ENCODE measurements at places on chromosomes 7 and 10.

DNA sequence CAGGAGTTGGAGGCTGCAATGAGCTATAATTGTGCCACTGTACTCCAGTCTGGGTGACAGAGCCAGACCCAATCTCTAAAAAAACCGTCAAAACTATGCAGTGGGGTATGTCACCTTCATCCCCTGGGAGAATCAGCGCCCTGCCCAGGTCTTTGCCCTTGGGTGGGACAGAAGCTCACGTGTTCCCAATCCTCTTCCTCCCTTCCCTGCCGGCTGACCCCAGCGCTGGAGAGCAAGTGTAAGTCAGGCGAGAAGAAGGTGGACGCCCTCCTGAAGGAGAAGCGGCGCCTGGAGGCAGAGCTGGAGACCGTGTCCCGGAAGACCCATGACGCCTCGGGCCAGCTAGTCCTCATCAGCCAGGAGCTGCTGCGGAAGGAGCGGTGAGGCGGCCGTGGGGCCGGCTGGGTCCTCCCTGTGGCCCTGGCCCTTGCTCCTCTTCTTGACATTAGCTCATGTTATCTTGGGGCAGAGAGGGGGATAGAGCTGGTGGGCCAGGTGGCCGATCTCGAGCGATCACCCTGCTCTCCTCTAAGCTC lies 64.8 kb upstream of the GTF2IRD1 start:
- DNase-seq, result no peak

- no peak for DNase-seq
Observed at GRCh38 chr7:121352323-121352722, 23.5 kb downstream of the WNT16 start.

DNA sequence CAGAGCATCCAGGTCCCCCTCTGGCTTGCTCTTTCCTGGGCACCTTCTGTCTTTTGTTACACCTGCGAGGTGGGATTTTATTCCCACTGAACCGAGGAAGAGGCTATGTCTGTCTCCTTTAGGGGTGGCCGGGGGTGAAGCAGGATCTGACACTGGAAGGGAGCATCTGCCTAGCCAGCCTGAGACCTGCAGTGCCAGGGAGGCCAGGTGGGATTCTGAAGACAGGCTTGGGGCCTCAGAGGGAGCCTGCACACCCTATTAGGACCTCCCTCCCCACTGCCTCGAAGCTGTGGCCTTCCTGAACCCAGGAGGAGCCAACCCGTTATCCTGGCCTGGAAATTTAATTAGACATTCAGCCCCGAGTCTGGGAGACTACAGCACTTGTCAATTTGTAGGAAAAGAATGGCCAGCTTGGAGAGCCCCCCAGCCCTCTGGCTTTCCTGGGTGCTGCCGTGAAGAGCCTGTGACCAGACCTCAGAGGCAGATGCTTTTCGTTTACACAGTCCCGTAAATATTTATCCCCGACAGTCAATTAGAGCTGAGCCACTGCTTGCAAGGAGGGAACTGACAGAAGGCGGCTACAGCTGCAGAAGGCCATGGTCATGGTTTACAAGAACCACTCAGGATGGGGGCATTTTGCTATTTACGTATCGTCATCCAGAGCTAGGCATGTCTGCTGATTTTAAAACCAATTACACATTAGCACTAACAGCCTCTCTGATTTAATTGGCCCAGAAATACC lies 19.7 kb downstream of the CHAT start:
- DNase-seq, result no peak

GRCh38 chr10:124105594-124105993 lies 12.2 kb upstream of the CHST15 start:
- DNase-seq, result peak; percentile 78

DNA sequence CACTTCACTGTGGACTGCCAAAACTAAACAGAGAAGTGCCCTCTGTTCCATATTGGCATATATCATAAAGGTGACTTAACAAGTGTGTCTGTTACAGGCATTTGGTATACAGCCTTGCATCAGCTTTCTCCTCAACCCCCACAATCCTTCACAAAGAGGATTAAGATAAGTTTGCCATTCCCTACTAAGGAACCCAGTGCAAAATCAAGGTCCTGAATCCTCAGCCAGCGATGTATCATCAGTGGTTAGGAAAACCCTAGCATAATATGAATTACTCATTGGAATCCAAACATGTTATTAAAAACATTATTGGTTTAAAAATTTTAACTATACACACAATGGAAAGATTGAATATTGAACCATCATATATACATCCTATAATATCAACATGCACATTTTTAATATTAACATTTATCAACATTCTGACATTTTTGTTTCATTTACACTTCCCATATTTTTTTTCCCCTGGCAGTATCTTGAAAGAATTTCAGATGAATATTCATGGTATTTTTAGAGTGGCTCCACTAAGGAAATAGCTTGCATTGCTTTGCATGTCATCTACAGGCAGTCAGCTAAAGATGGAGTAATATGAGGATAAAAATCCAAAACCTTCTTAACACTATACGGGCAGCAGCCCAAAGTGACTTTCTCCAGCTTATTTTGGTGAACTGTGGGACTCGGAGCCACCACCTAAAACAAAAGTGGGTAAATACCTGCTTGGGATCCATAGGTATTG lies 215.6 kb upstream of the CHRM2 start:
- peak; percentile 8 for DNase-seq

DNA sequence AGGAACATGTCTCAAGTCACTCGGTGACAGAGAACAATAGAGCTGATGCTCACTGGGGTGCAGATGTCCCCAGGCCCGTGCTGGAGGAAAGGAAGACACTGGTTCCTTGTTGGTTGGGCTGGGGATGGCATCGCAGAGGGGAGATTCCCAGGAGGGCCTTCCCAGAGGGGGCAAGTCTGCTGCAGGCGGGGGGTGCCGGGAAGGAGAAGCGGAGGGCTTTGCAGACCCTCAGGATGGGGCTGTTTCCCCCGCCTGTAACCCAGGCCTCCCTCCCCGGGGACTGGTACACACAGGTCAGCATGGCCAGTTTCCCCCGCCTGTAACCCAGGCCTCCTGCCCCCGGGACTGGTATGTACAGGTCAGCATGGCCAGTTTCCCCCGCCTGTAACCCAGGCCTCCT lies 283.8 kb downstream of the DNAJB6 start:
- DNase-seq, result no peak

DNA sequence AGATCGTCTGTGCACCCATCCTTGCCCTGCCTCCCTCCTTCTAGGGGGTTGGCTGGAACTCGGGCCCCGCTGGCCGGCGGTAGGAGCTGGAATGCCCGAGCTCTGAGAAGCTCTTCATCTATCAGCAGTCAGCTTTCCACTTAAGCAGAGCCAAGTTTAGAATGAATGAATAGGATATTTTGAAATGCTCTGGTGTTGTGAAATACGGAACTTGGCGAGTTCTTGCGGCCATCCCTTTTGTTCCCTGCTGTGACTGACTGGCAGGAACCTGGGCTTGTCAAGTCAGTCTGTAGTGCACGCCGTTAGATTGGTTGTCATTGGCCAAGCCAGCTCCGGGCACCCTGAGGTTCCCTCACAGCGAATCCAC lies 33.3 kb downstream of the FOXK1 start:
- DNase-seq, result no peak

- no peak for DNase-seq
Observed at GRCh38 chr10:7625009-7625408, 41.8 kb downstream of the ITIH5 start.

DNA sequence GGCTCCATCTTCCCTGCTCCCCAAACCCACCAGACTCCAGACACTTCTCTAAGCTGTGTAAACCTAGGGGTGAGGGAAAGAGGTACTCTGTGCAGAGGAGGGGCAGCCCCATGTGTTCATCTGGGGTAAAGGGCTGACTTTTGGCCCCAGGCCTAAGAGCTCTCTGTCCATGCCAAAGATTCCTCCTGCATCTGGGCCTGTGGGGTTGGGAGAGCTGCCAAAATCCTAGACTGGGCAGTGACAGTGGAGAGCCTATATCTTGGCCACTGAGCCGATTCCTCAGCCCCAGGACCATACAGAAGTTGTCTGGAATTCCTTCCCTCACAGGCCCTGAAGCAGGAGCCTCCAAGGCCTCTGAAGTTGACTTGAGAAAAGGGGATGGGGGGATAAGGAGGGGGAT lies 25.3 kb upstream of the LEP start:
- peak; percentile 77 for DNase-seq

DNA sequence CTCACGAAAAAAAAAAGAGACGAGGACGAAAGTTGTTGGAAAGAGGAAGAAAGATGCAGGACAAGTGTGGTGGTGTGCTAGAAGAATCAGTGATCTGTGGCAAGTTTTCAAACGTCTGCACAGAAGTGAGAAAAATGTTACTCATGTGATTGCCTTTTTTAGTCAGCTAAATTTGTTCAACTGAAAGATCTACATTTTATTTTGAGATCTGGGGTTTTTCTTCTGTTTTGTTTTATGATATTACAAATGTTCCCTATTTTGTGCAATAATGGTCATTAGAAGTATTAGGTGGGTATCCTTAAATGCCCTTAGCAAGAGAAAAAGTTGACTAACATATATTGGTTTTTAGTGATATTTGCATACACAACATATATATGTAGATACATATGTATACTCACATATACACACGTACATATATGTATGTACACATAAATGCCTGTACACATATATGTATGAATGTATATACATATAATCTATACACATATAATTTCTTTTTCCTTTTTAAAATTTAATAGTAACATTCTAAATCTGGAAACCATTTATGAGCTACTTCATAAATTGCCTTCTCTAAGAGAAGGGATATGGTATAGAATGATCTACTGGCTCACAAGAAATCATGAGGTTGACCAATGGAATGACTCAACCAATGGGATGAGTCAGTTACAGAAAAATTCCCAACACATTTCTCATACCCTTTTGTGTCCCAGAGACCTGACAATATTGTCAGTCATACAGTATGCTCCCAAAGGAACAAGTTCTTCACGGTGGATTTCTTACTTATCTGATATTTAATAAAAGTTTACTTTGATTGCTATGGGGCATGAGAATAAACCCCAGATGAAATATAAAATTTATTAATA lies 38.4 kb downstream of the SLC39A12 start:
- peak; percentile 82 for DNase-seq

DNA sequence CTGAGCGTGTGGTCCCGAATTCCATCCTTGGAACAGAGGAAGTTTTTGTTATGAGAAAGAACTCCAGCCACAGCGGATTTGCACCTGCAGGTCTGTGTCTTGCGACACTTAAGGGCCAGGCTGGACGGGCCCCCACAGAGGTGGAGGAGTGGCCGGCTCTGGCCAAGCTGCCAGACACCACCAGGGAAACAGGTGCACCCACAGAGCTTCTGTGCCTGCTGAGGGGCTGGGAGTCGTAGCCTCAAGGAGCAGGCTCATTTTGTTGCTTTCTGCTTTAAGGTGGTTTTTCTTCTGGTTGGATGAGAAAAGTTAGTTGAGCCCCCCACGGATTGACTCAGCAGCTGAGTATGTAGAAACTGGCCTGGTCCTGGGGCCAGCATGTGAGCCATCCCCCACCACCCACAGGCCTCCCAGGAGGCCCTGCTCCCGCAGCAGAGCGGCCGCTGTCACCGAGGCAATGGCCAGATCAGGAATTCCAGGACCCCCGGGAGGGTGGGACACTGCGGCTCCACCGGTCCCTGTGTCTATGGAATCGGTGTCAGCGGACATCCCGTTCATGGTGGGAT lies 41.9 kb downstream of the NKX6-2 start:
- no peak for DNase-seq

DNA sequence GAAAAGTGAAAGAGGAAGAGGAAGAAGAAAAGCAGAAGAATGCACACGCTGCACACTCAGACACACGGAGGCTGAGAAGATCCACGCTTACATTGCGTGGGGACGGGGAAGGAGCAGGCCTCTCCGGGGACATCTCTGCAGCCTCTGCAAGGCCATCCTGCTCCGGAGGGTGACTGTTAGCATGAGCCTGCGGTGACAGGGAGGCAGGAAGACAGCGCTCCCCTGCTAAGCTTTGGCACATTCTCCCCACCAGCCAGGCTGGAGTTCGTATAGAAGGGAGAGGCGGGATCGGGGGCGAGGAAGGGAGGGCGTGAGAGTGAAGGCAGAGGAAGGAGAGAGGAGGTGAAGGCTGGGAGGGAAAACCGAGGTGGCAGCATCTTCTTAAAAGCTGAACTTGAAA lies 366.0 kb upstream of the SHH start:
- no peak for DNase-seq

DNA sequence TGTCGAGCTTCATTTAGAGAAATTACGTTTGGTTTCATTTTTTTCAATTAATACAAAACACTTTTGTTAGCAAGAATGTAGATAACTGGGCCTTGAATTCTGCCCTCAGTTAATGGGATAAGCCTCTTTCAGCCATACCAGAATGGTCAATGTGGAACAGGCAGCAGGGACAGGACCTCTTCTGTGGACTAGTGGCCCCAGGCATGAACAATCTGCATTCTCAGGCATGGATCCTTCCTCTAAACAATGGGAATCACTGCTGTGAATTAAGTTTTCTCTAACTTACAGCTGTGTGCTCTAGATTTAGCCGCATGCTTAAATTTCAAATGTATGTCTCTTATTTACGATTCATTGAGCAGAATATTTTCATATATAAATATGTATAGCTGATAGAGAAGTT lies 237.7 kb upstream of the PRKCQ start:
- DNase-seq, result no peak

- DNase-seq, result no peak
Observed at GRCh38 chr10:3760083-3760482, 24.9 kb downstream of the KLF6 start.

GRCh38 chr10:91799612-91799975 lies 1.4 kb downstream of the TNKS2 start:
- peak; percentile 51 for DNase-seq

DNA sequence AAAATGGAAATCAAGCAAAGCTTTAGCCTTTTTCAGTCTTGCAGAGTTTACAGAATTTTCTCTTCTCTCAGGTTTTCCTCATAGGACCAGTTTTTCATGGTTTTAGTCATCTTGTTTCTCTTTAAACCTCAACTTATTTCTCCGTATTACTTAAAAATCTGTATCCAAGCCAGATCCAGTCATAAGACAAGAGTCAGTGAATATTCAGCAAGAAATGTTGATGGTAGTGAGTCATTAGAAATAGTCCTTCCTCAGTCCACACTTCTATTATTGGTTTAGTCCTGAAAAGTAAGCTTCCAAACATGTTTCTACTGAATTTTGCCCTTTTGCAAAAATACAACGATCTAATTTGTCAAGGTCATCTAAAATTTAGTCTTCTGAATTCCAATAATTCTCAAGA lies 107.0 kb downstream of the VIM start:
- peak; percentile 63 for DNase-seq

- no peak for DNase-seq
Observed at GRCh38 chr7:123131140-123131539, 68.6 kb downstream of the SLC13A1 start.

DNA sequence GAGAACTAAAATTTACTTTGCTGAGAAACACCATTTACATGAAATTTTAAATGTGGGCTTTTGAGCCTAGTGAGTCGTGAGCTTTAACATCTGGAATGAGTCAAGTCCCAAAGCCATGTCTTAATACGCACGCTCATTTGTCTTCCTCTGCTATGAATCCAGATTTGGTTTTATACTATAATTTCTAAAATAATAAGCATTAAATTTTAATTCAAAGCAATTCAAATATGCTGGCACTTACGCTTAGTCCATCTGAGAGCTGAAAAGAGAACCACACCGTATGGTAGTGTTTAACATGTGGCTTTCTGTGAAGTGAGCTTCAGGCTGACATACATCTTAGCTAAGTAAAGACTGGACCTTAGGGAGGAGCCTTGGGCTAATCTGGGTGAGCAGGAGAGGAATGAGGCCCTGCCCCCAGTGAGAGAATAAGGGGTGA lies 52.2 kb downstream of the CUBN start:
- DNase-seq, result no peak

GRCh38 chr7:37686556-37687345 lies 3.2 kb downstream of the GPR141 start:
- no peak for DNase-seq

GRCh38 chr10:103111031-103111917 lies 81.8 kb downstream of the NT5C2 start:
- peak; percentile 8 for DNase-seq
